Purkinje cell (primary cell): ENCODE measurements at places on chromosomes 4 and X. TPM values are rescaled to one million over a fixed set of nuclear protein-coding genes. Genes with fewer than 3 reads are reported as not detected.

CCSER1 gene
- 8.1 and 10.6 TPM in 2 replicates for polyA plus RNA-seq

PLS3 gene
- 174 and 178 TPM in 2 replicates for polyA plus RNA-seq

EREG gene
- not detected in 2 replicates for polyA plus RNA-seq

C4orf46 gene
- polyA plus RNA-seq = 1.5 and 7.4 TPM in 2 replicates

CFAP47 gene
- polyA plus RNA-seq = 0.20 TPM in 1 of 2 replicates, not detected in the other

UGT2B10 gene
- polyA plus RNA-seq = not detected in 2 replicates

OPHN1 gene
- 4.9 and 5.7 TPM in 2 replicates for polyA plus RNA-seq

AFP gene
- not detected in 2 replicates for polyA plus RNA-seq

TMPRSS11A gene
- polyA plus RNA-seq = 0.60 and 1.2 TPM in 2 replicates
